ENCODE measurements at places on chromosomes 7 and 10.

DNA sequence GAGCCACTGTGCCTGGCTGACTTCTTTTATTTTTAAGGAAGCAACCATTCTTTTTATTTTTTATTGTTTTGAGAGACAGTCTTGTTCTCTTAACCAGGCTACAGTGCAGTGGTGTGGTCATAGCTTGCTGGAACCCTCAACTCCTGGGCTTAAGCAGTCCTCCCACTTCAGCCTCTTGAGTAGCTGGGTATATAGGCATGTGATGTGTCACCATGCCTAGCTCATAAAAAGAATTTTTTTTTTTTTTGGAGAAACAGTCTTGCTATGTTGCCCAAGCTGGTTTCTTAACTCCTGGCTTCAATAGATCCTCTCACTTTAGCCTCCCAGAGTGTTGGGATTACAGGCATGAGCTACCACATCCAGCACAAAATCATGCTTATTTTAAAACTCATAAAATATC is 5.8 kb downstream of the MCU start:
- no peak for DNase-seq

- no peak for DNase-seq
Measured at GRCh38 chr7:146690987-146691386, 574.4 kb downstream of the CNTNAP2 start.

- peak; percentile 16 for DNase-seq
Measured at GRCh38 chr7:10412422-10413019, 561.2 kb upstream of the PHF14 start.

DNA sequence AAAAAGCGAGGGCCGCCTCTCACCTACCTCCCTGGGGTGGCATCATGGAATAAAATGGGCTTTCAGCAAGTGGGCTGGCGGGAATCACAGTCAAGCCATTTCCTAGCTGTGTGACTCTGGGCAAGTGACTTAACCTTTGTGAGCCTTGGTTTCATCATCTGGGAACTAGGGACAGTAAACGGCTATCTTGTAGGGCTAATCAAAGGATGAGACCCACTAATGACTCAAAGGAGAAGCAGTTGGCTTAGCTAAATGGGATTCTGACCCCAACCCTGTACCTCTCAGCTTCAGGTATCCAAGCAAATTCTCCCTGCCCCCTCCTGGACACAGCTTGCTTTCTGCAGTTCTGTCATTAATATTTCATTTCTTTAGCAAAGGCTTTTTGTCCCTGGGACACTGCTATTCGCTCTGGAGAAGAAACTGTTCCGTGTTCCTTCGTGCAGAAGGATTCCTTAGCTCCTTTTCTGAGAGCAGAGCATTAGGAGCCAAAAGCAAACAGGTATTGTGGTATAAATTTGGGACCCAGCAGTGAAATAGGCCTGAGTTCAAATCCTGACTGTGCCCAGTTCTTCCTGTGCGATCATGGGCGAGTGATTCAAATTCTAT is 25.9 kb downstream of the TRIM8 start:
- DNase-seq, result no peak

DNA sequence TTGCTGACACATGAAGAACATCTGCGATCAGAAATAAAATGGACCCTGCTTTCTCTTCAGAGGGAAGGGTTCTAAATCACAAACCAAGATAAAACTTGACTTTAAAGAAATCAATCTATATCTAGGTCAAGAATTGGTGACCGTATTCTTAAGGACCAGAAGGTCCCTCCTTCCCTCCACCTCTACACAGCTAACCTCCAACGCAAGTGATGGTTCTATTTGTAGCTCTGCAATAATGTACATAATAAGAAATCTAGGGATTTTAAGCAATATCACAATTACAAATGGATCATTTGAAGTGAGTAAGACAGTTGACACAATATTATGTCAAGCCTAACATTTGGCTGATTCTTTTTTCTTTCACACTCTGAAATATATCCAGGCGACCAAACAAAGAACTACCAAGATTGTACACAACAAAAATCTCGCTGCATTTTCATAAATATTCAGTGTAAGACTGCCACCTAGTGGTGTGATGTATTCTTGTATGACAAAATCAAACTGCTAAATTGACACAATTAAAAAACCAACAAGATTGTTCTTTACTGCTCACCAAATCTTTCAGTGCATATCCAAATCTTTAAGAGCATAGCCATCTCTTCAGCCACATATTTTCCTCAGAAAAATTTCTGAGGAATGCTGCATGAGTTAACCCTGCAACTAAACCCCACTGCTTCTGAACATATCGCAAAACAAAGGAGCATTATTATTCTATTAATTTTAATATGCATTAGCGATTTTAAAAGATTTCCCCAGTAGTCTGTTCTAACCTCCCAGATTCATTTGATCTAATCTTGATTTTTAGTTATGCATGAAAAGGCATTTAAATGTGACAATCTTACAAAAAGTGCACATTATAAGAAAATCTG is 44.5 kb downstream of the ICA1 start:
- DNase-seq, result peak; percentile 79

DNA sequence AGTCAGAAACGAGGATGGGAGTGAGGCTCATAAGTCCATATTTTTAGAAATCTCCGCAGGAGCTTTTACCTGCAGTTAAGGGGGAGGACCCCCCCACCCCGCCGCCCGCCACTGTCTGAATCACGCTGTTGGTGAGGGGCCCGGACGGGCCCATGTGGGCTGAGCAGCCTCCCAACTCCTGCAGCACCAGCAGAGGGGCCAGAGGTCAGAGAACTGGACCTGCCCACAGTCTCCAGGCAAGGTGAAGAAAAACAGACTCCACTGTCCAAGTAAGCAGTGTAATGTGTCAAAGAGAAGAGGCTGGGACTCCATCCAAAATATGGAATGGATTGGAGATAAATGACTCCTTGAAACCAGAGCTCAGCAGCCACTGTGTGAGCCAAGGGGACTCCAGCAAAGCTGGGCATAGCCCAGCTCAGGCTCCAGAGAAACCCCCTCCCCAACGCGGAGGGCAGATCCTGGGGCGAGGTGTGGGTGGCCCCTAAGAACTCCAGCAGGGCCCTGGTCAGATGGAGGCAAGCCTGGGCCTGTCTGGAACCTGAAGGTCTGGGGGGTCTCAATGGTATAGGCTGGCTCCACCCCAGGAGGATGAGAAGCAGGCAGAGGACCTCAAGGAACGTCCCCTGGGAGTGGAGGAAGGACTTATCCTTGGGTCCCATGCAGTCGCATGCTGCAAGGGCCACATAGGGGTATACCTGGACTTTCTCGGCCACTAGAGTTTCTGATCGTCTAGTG is 128.5 kb upstream of the TNS3 start:
- no peak for DNase-seq

DNA sequence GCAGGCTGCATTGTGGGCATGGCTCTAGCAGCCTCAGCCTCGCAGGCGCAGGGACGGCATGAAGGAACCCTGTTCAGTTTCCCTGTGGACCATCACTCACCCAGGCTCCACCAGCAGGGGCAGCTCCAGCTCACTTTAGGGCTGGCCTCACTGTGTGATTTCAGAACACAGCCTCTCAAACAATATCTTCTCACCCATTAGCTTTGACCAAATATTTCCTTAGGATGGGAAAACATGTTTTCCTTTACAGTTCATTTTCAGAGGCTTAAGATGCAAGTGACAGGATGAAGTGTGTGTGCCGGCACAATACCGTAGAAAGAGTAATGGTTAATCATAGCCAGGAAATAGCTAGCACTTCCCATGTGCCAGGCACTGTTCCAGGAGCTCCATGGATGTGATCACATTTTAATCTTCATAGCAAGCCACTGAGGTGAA is 58.2 kb downstream of the LANCL2 start:
- no peak for DNase-seq

DNA sequence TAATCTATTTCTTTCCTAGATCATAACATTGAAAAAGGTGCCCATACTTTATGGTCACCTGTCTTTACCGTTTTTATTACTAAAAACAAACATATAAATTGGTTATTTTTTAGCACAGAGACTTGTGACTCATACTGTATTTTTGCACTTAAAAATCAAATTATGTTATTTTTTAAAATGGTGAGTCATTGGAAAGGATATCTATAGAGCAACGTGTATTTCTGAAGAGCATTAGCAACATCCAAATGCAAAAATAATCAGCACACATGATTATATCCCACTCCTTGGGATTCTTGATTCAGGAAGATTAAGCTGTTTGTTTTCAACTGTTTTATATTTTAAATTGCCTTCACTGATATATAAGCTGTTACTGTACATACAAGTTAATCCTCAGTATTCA is 40.7 kb upstream of the FMC1 start:
- DNase-seq, result no peak

- peak; percentile 14 for DNase-seq
Measured at GRCh38 chr7:43905956-43906330, 453 bp downstream of the URGCP start.

DNA sequence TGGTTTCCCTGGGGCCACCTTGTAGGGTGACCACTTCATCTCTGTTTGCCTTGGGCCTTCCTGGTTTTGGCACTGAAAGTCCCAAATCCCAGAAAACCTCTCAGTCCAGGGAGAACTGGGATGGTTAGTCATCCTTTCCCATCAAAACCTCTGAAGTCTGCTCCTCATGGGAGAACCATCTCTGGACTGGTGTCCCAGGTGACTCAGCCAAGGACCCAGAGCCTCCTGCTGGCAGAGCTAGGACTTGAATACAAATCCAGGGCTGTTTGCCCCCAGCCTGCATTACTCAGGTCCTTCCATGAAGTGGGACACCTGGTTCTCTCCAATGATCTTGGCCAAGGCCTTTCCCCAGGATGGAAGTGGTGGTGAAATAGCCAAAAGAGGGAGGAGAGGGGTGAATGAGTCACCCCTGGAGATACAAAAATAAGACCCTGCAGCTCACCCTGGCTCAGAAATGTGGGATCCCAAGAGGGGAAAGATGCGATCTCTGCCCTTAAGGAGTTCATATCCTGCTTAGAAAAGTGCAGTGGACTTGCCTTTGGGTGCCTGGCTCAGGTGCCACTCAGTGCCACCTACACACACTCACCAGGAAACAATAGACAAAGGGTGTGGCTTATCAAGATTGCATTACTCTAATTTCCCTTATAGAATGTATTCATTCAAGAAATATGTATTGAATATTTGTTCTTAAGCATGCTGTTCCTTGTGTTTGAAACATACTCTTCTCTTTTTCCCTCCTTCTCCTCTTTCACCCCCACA is 22.0 kb downstream of the ADRA2A start:
- no peak for DNase-seq

DNA sequence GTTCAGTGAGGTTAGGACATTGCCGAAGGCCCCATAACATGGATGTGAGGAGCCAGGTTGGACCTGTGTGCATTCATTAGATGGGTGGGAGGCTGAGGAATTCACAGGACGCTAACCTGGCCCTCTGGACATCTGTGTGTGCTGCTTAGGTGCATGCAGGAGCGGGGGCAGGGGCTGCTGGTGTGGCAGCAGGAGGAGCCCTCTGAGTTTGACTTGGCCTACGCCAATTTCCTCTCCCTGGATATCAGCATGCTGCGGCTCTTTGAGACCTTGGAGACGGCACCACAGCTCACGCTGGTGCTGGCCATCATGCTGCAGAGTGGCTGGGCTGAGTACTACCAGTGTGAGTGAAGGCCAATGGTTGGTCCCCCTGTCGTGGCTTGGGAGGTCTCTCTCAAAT is 34.5 kb upstream of the MMD2 start:
- no peak for DNase-seq

DNA sequence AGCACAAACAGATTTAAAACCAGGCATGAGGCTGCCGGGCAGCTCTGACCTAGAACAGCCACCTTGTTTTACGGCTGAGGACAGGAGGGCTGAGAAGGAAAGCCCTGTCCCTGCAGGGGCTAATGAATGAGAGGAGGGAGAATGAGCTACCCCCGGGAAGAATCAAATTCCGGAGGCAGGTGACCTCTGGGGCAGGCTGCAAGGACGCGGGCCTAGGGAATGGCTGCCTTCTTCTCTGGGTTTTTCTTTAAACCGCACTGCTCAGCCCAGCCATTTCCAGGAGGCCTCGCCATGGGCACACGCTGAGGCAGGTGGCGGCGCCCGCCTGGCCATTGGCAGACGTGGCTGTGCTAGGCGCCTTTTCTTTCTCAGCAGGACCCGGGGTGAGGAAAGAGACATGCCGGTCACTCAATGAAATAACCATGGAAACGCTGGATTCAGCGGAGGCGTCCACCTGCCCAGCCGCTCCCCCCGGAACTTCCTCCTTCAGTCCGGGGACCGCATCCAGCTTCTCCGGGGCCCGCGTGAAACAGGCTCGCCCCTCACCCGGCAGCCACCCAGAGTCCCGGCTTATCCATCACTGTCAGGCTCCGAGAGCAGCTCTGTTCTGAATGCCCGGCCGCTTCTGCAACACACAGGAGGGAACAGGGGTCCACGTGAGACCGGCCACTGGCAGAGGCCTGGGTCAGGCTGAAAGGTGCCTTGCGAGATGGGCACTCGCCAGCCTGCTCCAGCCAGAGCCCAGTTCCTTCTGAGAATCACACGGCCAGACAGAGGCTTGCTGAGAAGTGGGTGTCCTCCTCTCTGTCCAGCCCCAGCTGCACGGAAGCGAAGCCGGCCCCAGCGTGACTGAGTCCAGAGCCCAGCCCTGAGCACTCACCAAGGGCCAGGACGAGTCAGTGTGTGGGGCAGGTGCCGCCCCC is 82.1 kb downstream of the PDGFA start:
- no peak for DNase-seq

GRCh38 chr10:7787150-7787856 is 490 bp downstream of the KIN start:
- DNase-seq, result peak; percentile 1

DNA sequence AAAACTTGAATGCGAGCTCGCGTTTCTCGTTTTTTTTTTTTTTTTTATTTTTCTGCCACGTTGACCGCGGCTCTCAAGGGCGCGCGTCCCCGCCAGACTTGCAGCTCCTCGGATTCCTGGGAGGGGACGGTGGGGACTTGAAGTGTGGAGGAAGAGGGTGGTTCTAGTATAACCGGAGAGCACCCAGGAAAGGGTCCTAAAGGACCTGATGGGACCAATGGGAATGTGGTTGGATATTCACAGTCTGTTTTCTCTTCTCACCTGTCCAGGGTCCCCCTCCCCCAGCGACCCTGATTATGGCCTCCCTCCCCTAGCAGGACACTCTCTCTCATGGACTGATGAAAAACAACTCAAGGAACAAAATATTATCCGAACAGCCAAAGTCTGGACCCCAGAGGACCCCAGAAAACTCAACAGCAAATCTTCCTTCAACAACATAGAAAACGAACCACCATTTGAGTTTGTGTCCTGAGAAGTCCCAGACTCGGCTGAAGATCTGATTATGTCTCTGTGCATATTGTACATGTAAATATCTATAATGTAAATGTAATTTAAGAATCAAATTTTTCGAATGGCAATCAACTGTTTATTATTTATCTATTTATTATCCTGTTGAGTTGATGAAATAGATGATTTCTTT is 1.4 kb downstream of the PTF1A start:
- no peak for DNase-seq

- DNase-seq, result no peak
Measured at GRCh38 chr7:112122798-112123197, 83.4 kb downstream of the DOCK4 start.

DNA sequence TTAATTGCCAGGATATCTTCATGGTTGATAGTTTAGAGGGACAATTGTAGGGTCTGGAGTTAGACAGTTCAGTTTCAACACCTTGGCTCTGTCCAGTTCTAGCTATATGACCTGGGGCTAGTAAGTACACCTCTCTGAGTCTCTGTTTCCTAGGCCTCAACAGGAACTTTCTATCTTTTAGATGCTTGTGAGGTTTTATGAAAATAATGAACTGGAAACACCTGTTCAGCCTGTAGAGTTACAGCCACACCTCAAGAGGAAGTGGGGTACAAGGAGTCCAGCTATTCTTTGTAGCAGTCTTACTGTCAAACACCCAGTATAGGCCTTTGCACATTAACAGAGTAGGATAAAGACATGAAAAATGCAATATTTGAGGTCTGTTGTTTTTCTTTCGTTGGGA is 73.4 kb downstream of the CHRM2 start:
- DNase-seq, result no peak

Data from CD4-positive, alpha-beta T cell treated with Interleukin-10 for 1 hour (primary cell).